ENCODE measurements at places on chromosomes 6 and 20.

DNA sequence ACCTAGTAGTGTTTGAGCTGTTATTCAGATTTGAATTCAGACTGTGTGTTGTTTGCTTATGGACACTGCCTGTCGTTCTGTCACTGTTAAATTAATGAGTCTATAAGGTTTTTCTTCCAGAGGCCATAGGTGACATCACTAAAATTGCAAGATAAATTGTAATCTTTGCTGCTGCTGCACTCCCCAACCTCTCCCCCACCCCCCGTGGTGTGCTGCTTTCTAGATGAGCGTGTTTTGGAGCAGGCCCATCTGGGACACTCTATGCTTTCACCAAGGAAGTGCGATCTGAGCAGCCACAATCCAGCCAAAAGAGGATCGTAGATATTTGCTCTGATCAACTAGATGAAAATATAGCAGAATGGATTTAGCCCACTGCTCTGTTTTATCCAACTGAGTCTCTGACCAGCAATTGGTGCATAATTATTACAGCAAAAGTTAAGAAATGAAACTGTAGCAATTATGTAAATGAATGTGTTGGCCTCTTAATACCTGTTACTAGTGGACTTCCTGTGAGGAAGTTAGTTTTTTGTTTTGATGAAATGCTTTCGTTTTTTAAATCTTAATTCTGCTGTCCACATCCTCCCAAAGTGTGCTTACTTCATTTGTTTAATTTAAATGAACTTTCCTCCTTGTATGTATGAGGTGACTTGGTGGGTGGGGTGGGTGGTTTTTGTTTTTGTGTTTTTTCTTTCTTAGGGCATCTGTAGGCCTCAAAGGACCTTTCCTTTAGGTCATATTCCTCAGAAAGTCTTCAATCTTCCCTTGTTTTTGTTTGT lies 58.1 kb downstream of the RPRD1B start:
- DNase-seq: peak; percentile 23

DNA sequence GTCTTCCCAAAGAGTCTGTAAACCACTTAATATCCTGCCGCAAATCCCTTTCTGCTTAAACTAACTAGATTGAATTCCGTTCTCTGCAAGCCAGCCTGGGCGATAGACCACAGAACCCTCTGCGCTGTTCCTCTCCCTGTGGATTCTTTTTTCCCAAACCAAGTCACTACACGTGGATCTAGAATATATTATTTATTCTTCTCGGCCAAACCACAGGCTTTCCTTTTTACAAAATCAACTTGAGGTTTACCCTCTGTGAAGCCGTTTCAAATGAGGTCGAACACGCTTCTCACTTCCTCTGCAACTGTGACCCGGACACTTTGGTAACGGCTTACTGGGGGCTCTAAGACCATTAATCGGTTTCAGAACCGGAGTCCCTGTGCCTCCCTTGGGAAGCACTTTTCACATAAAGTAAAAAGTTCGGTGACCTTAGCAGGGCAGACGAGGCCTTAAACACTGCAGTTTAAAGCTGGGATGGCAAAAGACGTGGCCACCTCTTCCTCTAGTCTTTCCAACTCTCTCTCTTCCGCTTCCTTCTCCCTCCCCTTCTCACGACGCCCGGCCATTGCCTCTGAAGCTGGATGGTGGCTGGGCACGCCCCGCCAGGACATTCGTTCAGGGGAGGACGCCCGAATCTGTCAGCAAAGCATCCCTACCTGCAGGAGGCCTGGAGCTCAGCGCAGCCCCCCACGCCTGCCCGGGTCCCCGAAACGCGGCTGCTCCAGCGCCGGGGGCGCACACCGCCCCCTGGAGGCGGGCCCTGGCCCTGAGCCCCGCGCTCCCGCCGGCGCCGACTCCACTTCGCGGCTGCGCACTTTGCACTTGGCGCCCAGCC lies 55.0 kb upstream of the FOXC1 start:
- peak; percentile 67 for DNase-seq

- no peak for DNase-seq
These were observed 21.1 kb downstream of the PNPLA1 start for GRCh38 chr6:36290668-36291620.

GRCh38 chr20:14879020-14879697 lies 541.7 kb upstream of the FLRT3 start:
- no peak for DNase-seq

DNA sequence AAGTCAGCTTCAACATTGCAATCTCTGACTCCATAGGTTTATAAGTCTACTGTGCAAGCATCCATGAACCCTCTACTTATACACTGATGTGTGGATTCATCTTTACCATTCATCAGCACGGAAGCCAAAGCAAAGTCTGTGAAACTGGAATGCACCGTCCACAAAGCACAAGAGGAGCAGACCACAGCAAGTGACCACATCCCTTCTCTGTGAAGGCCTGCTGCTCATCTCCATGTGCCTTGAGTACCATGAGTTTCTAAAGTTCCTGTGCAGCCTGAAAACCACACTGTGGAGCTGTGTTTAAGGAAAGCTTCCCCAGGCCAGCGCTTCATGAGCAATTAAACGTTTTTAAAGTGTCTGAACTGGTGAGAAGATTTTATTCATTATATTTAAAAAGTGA lies 20.0 kb downstream of the GABRR1 start:
- DNase-seq: no peak

DNA sequence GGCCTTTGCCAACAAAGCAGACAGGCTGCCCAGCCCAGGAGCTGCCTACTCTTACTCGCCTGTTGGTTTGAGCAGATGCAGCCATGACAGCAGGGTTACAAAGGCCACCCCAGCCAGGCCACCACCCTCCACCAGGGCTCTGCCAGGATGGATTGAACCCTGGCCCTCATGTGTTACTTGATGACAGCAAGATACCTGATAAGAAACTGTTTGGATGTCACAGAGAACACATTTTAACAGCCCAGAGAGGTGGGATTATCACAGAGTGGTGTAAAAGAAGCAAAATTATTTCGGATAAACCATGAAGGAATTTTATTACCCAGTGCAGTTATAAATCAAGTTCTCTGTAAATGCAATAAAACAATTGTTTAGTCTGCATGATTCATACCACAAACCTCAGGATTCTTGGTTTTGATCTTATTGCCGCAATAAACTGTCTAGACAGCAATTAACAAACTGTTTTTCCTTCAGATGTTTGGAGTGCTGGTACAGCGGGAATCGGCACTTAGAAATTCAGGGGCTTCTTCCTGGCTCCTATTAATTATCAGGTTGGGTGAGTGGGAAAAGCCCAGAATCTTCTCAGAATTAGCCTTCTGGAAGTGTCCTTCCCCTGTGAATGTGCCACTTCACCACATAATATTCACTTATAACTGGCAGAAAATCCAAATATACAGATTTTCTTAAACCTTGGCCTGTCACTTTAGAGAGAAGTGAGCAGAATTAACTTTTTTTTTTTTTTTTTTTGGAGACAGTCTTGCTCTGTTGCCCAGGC lies 58.0 kb upstream of the SALL4 start:
- DNase-seq: no peak

GRCh38 chr20:63835021-63835858 lies 4.2 kb upstream of the ZBTB46 start:
- DNase-seq: peak; percentile 88

DNA sequence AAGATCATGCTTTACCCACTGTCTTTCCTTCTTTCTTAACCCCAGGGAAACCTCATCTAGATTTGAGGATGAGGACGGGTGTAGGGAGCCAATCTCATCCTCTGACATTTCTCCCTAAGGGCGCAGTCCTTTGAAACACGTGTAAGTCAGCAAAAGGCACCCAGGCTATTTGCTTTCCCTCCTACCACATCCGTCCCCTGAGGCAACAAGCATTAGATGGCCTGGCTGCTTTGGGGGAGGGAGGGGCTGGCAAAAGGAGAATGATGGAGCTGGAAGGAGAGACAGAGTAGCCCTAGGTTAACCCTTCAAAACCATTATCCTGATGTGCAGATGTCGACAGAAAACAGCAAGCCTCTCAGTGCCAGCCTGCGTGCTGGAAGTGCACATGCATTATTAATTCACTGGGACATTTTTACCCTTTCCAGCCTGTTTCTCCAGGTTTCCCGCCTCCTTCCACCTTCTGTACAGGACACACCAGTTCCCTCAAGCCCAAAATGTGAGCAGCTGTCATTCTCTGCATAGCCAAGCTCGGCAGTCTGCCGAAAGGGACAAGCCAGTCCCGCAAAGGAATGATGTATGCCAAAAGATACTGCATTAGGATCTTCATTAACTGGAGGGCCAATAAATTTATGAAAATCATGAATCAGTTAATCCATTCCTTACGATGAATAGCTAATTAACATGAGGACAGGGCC lies 547.2 kb downstream of the CD83 start:
- no peak for DNase-seq

Measured in lung microvascular endothelial cell (primary cell).